Activated CD4-positive, alpha-beta T cell treated with anti-CD3 and anti-CD28 coated beads for 36 hours (primary cell): ENCODE measurements at places on chromosomes 2 and 18. TPM values are rescaled to one million over a fixed set of nuclear protein-coding genes. Genes with fewer than 3 reads are reported as not detected.
A peak's percentile ranks its signal among the peaks of the same experiment; 100 is the strongest.

- DNase-seq: peak; percentile 45
Measured at GRCh38 chr2:239822146-239822831, 202.9 kb downstream of the NDUFA10 start.

GRCh38 chr2:69191634-69192033 lies 178.7 kb downstream of the ANTXR1 start:
- no peak for DNase-seq

DNA sequence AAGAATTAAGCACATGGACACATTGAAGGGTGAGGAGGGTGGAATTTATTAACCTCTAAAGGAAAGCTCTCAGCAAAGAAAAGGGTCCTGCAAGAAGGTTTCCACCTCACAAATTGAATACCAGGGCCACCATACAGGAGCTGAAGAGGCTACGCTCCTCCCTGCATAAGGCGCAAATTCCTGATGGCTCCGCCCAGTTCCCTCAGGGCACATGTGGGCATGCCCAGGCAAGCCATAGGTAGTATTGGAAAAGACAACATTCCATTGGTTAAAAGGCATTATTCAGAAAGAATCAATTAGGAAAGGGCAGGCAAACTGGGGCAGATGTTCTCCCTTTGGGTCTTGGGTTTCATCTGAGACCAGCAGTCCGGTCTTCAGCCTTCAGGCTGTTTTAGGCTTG lies 161.2 kb downstream of the PTPRM start:
- DNase-seq: no peak

GRCh38 chr2:70546376-70546775 lies 7.2 kb downstream of the TGFA start:
- no peak for DNase-seq

DNA sequence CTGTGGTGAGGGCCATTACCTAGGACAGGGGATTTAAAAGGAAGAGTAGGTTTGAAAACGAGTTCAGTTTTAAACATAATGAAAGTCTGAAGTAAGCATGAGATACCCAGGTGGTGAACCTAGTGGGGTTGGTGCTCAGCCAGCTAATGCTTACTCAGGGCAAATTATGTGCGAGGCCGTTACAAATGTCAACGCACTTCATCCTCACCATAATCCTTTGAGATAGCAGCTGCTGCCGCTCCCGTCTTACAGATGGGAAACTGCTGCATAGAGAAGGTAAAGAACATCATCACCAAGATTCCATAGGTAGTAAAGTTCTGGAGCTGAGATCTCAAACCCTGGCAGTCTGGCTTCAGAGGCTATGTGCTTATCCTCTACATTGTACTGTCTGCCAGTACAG lies 209.0 kb downstream of the DYM start:
- DNase-seq: no peak

DNA sequence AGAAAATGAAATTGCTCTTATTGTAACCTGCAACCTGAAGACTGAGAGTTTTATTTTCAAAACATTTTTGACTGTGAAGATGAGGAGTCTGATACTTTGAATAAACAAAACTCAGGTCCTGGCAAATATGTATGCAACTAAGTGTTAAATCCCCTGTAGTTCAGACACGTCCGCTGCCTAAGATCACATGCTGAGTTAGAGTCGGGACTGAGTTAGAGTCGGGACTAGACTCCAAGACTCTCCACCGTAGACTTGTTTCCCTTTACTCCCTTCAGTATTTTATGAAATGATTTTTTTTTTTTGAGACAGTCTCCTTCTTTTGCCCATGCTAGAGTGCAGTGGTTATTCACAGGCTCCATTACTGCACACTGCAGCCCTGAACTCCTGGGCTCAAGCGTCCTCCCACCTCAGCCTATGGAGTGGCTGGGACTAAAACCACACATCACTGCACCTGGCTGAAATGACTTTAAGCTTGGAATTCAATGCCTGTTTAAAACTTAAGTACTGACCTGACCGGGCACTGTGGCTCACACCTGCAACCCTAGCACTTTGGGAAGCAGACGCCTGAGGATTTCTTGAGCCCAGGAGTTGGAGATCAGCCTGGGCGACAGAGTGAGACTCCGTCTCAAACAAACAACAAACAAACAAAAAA lies 28.0 kb upstream of the PMAIP1 start:
- DNase-seq: no peak

GRCh38 chr2:18154812-18155211 lies 276.3 kb downstream of the KCNS3 start:
- no peak for DNase-seq

GRCh38 chr2:70385966-70386595 lies 84.2 kb upstream of the FAM136A start:
- DNase-seq: no peak

DNA sequence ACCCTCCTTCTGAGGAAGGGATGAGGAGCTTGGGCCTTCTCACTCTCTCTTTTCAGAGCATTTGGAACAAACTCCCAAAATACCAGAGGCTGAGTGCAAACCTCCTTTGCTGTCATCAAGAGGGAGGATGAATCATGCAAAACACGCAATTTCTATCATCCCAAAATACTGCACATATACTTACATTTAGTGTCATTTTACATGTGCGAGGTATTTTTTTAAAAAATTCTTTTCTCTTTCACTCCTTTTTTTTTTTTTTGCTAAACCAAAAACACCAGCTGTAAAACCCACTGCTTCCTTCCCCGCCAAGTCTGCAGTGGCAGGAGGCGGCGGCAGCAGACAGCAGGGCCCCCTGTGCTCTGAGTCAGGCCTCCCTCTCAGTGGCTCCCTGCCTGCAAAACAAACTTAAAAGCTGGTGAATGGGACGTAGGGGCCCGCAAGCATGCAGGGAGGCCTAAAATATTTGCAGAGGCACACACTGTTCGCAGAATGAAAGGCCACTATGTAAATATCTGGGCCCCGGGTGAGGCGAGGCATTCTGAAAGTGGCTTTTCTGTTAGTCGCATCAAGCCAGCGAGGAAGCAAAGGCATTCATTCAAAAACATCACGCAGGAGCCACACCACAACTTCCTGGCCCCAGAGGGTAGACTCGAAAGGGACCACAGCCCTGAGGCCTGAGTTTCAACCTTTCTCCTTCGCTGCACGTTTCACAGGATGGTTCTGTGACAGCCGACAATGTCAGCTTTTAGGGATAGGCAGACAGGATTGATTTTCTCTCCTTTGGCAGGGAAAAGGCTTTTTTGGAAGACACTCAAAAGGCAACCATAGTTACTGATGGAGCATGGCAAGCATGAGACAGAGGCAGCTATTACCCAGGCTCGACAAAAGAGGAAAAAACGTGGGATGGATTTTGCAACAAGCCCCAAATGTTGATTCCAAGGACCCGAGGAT lies 73.4 kb downstream of the ACTR2 start:
- peak; percentile 90 for DNase-seq

Gene FAP
- not detected for total RNA-seq

Gene HAAO
- total RNA-seq: 1.2 TPM

Gene REG1B
- total RNA-seq: not detected

Gene AKAIN1
- total RNA-seq: not detected
